ENCODE measurements at places on chromosomes 1 and 21.

GRCh38 chr1:79235301-79236002, 228.9 kb upstream of the ADGRL4 start:
- no peak for DNase-seq

- peak; percentile 93 for DNase-seq
Observed at GRCh38 chr1:108661030-108661609, at the start of gene HENMT1. TSS of gene HENMT1 (minus strand) at chr1:108661093. CDS start at chr1:108659884, 1,209 bp downstream.

DNA sequence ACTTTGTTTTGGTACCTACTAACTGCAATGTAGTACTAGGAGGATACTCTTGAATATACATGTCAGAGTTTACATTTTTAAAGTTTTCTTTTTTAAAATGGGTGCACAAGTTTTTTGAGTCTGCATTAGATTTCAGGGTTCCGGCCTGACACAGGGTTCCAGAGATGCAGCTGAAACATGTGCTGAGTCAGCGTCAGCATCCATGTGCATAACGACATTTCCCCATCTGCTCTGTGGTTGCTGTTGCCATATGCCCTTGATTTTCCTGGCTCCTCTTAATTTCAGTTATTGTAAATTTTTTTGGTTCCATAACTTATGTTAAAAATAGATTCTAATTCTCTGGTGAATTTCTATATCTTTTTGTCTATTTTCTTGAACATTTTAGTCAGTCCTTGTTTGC, 12.3 kb upstream of the METTL13 start:
- no peak for DNase-seq

DNA sequence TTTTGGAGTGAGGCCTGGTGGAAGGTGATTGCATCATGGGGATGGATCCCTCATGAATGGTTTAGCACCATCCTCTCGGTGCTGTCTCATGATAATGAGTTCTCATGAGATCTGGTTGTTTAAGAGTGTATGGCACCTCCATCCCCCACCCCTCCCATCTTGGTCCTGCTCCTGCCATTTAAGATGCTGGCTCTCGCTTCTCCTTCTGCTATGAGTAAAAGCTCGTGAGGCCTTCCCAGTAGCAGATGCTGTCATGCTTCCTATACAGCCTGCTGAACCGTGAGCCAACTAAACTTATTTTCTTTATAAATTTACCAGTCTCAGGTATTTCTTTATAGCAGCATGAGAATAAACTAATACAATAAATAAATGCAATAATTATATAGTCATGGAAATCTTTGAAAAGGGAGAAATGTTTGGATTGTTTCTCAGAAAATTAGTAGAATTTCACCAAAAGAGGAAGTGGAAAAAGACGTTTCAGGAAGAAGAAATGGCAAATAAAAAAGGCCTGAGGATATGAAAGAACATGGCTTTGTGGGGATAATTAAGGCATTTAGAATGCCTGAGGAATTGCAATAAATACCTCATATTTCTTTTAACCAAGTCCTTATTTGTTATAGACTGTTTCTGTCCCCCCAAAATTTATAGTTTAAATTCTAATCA, 451.2 kb upstream of the ADGRL4 start:
- no peak for DNase-seq

GRCh38 chr1:14835725-14836124, 237.2 kb downstream of the KAZN start:
- peak; percentile 41 for DNase-seq

- DNase-seq: no peak
Observed at GRCh38 chr1:50847303-50847702, 112.8 kb downstream of the FAF1 start.

GRCh38 chr1:211483896-211484612, 7.9 kb downstream of the RD3 start:
- DNase-seq: no peak

DNA sequence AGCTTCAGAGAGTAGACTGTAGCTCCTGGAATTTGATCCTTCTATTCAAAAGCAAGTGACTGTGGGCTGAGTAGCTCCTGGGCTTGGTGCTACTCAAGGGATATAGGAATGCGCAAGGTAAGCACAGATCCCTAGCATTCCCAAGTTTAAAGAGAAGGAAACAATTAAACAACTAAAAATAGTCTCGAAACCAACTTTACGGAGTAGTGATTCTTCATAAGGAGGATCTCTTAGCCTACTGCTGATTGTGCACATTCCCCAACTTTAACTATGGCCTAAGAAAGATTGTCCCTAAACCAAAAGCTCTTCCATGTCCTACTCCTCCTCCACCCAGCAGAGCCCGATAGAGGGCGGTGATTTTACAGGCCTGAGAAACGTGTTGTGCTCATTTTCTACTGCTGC, 226.5 kb upstream of the CAMK1G start:
- DNase-seq: no peak

- no peak for DNase-seq
Observed at GRCh38 chr1:241934201-241934848, 23.2 kb upstream of the BECN2 start.

GRCh38 chr1:158025576-158026230, 32.3 kb downstream of the KIRREL1 start:
- no peak for DNase-seq

GRCh38 chr1:182335771-182336566, 55.6 kb downstream of the GLUL start:
- DNase-seq: no peak

- no peak for DNase-seq
Observed at GRCh38 chr1:225707824-225708223, 54.9 kb upstream of the ENAH start.

DNA sequence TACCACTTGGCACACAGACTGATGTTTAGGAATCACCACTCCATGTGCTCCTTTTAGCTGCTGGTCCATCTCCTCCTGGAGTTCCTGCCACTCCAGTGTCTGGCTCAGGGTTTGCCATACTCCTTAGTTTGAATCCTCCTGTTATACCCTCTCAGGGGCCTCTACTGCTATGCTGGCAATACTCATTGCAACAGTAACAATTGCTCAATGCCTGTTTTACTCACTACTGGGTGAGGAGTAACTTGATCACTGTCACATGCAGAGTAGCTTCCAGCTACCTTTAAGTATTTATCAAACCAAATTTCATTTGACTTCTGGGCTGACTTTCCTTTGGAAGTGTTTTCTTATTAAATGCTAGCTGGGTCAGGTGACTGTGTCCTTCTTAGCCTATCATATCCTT, 107.2 kb upstream of the WLS start:
- DNase-seq: no peak

GRCh38 chr21:44760376-44760775, 41.2 kb downstream of the UBE2G2 start:
- DNase-seq: no peak

DNA sequence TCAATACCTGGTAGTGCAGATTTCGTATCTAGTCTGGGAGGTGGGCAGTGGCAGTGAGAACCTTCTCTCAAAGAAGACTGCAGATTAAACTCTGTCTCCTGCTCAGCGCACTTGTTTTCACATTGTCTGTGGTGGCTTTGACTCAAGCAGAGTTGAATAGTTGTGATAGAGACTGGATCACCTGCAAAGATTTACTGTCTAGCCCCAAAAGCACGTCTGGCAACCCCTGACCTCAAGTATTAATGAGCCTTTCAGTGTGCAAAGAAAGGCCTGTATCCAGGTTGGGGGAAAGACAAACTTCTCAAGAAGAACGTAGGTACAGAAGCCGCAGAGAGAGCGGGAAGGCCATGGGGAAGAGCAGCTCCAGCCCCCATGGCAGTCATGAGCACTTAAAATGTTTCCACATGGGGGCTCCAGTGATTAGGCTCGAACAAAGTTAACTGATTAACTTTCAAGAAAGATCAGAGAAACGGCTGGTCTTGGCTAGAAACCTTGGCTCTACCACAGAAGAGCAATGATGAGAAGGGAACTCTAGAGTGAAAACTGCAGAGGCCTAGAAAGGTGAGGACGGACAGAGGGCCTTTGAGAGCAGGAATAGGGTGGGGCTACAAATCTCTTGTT, 15.2 kb downstream of the HENMT1 start:
- no peak for DNase-seq

- DNase-seq: no peak
Observed at GRCh38 chr21:29860346-29860745, 79.5 kb downstream of the GRIK1 start.

DNA sequence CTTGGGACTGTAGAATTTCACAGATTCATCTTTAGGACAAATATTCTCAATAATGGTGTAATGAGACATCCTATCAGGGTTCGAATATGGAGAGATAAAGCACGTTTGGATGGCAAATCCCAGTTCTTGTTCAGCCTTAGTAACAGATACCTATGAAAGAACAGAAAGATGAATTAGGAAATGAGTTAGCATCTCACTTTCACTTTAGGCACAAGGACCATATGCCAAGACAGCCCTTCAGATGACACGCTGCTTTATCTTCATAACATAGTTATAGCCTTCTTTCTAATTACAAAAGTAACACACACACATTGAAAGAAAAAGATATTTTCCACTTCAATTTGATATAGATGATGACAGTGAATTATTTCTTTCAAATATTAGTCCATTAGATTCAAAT, 173.6 kb downstream of the TGFBR3 start:
- DNase-seq: peak; percentile 25

DNA sequence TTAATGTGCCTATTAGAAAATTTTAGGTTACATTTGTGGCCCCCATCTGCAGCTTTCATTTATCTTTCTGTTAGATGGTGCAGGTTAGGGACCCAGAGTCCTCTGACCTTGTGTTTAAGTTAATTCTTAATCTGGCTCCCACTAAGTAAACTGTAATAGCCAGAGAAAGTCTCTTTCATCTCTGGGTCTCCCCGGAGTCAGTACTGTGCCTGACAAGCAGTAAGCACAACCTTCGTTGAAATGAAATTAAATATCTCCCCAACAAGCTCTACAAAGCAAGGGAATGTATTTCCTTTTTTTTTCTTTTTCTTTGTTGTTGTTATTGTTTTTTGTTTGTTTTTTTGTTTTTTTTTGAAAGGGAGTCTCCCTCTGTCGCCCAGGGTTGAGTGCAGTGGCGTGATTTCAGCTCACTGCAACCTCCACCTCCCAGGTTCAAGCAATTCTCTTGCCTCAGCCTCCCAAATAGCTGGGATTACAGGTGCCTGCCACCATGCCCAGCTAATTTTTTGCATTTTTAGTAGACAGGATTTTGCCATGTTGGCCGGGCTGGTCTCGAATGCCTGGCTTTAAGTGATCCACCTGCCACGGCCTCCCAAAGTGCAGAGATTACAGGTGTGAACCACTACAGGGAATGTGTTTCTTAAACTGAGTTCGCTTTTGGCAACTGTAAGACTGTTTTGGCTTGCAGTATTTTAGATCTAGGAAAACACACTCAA, 81.6 kb downstream of the HHIPL2 start:
- no peak for DNase-seq

GRCh38 chr1:208682664-208683013, 438.5 kb upstream of the PLXNA2 start:
- no peak for DNase-seq

GRCh38 chr21:15029077-15029476, 35.7 kb downstream of the NRIP1 start:
- no peak for DNase-seq

GRCh38 chr1:105137543-105138457, 1388.1 kb downstream of the AMY1C start:
- DNase-seq: peak; percentile 30

GRCh38 chr1:158711098-158711497, 9.4 kb downstream of the OR6K3 start:
- no peak for DNase-seq

- no peak for DNase-seq
Observed at GRCh38 chr1:43547538-43548072, 16.9 kb downstream of the PTPRF start.

GRCh38 chr1:244376126-244376525, 75.6 kb downstream of the ADSS2 start:
- no peak for DNase-seq

DNA sequence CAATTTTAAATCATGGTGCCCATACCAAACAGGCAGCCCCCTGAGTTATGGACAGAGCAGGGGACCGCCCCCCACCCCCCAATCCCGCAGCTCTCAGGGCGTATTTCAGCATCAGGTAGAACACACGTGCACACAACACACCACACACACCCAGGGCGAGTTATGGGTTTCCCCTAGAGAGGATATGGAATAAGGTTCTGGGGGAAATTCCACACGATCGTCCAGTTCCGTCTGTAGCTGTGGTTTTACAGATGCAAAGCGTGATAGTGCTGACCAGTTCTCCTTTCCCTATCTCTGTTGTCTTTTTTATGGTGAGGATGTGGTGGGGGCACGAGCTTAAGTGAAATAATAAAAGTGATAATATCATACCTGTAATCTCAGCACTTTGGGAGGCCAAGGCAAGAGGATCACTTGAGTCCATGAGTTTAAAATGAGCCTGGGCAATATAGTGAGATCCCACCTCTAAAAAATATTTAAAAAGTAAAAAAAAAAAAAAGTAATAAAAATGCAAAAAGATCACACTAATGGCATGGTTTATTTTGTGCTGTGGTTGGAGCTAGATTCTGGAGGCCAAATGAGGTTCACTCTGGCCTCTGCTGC, 25.1 kb downstream of the C2CD2 start:
- peak; percentile 90 for DNase-seq

GRCh38 chr1:4613606-4614370, 40.6 kb upstream of the AJAP1 start:
- no peak for DNase-seq

DNA sequence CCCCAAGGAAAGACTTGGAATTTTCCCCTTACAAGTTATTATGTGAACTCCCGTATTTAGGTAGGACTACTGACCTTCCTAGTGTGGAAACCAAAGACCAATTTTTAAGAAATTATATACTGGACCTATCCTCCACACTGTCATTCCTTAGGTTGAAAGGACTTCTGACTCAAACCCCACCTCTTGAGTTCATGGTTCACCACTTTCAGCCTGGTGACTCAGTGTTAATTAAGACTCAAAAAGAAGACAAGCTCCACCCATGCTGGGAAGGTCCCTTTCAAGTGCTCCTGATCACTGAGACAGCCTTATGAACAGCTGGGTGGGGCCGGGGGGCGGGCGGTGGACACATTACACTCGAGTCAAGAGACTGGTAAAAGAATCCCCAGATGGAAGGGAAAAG, 113.2 kb downstream of the LRRC53 start:
- peak; percentile 32 for DNase-seq

DNA sequence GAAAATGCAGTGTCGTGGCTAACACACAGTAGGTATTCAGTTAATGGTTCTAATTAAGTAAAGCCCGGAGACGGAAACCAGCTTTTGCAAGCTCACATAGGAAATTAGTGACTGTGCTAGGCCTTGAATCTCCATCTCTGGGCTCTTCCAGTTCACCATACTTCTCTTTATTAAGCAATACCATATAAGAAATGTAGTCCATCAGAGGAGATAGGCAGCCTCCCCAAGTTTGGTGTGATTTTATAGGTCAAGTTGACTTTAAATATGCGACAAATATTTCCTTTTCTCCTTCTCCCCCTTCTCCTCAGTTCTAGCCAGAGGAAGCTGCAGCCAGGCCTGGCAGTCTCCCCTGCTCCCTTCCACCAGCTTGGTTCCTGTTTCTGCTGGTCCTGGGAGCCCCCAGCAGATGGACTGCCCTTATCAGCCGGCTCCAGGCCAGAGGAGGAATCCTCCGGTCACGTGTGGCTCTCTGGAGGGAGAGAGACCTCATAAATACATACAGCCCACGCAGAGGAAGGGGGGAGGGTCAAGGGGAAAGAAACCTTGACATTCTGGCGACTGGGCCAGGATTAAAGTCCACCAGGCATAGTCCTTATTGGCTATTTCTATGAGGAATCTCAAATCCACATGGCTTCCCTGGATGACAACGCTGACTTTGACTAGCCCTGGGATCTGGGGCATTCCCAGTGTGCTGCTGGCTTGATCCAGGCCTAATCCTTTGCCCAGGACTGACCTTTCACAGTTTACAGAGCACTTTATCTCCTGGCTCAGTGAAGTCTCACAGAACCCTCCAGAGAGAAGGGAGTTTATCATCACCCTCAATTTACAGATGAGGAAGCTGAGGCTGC, 115.1 kb upstream of the JUN start:
- DNase-seq: no peak

- DNase-seq: no peak
Observed at GRCh38 chr21:42367367-42368165, 1.2 kb upstream of the TFF1 start.

Measured in GM12865 (cell line).